Esophagus squamous epithelium (tissue), 5 donors: ENCODE measurements at places on chromosomes 2 and 18.

- DNase-seq, result no peak
Observed at GRCh38 chr2:176643646-176644045, 374.4 kb downstream of the MTX2 start.

DNA sequence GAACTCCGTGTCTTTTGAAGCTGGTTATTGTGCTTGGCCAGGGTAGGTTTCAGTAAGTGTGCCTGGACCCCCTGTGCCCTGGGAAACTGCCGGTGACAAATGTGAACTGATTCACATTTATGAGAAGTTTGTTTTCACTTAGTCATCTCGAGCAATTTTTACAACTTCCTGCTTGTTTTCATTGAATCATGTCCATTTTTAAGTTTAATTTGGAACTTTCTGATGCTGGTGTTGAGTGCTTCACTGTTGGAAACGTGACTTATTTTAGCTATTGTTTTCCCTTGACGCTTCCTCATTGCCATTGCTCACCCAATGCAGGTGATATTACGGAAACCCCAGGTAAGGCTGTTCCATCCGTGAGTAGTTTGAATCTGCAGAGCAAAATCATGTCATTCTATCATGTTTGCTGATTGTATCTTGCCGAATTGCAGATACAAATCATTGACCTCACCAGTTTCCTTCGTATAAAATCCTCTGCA lies 97.2 kb downstream of the RTN4 start:
- DNase-seq, result no peak

DNA sequence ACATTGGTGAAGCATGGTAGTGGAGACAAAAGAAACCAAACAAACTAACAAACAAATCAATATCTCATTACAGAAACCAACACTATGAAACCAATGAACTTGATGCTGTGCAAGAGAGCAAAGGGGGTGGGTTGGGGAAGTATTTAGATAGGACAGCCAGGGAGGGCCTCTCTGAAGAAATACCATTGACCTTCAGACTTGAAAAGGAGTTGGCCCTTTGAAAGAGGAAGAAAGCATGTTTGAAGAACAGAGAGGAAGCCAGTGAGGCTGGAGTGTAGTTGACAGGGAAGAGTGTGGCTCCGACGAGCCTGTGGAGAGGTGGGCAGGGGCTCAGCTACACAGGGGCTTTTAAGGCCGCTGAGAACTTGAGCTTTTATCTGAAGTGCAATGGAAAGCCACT lies 151.0 kb upstream of the GATA6 start:
- no peak for DNase-seq

DNA sequence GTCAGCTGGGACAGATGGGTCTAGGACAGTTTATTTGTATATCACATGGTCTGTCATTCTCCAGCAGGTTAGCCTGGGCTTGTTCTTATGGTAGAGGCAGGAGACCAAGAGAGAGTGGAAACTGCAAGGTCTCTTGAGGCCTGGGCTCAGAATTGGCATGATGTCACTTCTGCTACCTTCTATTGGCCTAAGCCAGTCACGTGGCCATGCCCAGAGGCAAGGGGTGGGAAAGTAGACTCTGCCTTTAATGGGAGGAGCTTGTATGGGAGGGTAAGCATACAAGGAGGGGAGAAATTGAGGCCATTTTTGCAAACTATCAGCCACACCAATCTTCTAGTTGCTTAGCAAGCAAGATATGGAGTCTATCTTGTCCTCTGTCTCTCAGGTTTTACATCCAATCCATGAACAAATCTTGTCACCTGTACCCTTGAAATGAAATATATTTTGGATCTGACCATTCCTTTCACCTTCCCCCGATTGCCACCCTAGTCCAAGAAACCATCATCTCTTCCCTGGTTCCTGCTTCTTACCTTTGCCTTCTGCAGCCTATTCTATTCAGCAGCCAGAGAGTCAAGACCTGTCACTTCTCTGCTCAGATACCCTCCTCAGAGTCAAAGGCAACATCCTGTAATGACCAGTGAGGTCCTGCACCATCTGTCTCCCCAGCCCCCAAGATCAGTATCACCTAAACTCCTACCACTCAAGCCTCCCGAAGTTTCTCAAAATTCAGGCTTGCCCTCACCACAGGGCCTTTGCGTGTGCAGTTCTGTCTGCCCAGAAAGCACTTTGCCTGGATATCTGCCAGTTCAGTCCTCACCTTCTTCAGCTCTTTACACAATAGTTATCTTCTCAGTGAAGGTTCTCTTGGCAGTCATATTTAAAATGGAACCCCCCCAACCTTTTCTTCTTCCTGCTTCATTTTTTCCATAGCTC lies 240.0 kb downstream of the LOXHD1 start:
- DNase-seq, result no peak
